Activated naive CD8-positive, alpha-beta T cell treated with anti-CD3 and anti-CD28 coated beads for 36 hours (primary cell): ENCODE measurements at places on chromosomes 16 and 17. TPM values are rescaled to one million over a fixed set of nuclear protein-coding genes. Genes with fewer than 3 reads are reported as not detected.
A peak's percentile ranks its signal among the peaks of the same experiment; 100 is the strongest.

DNA sequence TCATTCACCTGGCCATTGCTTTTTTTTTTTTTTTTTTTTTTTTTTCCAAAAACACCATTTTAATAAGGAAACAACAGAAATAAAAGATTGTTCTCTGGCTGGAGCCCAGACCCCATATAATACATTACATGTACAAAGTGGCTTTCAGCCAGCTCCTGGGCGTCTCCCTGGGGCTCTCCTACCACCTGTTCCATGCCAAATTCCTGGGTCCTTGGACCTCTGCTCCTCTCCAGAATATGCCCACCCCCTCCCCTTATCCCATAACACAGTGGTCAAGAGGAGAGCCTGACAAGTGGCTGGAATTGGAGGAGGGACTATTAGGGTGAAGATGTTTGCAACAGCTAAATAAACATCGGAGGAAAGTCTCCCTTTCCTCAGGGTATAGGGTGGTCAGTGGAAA is 3.6 kb upstream of the PHF12 start:
- H3K4me1 ChIP-seq: no peaks in the 10 kb centered on the region
- no peak overlapping the region for H3K27ac ChIP-seq
- no peaks in the 10 kb centered on the region for H3K27me3 ChIP-seq
- no peak for DNase-seq

- no peaks in the 10 kb centered on the region for H3K27me3 ChIP-seq
- no peak for DNase-seq
- peaks cover 47% of the 10 kb centered on the region for H3K36me3 ChIP-seq
- H3K4me3 ChIP-seq: peak overlapping the region; percentile 98
Observed at GRCh38 chr17:64494121-64494520, 2.7 kb downstream of the POLG2 start.

DNA sequence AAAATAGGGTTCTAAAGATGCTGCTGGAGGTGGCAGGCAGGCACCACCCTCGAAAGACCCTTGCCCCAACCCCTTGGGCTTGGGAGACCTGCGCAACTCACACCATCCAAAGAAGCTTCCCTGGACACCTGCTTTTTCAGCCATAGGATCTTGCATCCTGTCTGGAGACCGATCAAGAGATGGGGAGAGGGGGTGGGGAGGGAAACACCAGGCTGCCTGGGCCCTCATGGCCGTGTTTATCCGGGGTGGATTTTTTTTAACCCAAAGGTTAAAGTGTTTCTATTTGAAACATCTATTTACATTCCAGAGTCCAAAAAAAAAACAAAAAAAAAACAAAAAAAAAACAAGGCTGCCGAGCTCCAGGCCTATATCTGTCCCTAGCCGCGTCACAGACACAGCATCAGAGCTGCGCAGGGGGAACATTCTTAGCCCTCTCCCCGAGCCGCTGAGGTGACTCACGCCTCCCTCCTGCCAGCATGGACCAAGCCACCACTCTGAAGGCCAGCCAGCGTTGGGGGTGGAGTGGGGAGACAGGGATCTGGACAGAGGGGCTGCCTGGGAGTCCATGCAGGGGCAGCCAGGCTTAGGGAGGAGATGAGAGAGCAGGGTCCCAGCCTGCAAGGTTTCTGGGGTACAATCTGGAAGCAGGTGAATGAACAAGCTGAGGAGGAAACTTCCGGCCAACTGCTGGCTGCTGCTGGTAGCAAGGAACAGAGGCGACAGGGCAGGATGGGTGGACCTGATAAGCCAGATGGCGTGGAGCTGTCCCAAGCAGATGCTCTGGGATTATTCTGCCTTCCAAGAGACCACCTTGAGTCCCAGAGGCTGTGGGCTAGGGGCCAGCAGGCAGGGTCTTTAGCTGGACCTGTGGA is 14.8 kb downstream of the HDAC5 start:
- no peak for DNase-seq
- H3K4me1 ChIP-seq: peaks cover 17% of the 10 kb centered on the region
- no peak overlapping the region for H3K27ac ChIP-seq
- no peaks in the 10 kb centered on the region for H3K27me3 ChIP-seq

DNA sequence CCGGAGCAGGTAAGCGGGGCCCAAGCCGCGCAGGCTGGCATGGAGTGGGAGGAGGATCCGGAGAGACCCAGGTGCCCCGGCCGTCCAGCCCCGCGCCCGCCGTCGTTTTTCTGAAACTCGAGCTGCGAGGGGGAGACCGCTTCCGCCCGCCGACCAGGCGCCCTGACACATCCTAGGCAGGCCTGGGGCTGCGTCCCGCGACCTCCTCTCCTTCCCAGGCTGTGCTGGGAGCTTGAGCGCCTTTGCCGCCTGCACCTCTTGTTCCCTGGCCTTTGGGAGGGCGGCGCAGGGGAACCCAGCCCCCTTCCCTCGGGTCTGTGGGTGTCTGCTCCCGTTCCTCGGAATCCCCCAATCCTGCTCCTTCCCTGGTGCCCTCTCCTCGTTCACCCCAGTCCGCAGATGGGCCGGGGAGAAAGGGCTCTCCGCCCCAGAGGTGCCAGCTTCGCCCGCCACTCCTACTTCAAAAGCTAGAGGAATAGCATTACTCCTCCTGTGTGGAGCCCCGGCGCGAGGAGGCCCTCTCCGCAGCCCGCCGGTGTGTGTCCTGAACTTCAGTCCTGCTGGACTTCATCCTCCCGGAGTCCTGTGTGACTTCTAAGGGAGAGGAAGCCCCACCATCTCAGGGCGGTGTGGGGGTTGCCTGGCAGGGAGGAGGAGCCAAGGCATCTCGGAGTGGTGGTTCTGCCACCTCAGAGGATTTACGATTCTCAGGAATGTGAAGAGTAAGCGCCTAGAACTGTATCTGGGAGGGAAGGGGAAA is 1.0 kb downstream of the NHERF1 start:
- H3K27ac ChIP-seq: peak overlapping the region; percentile 95
- peaks cover 28% of the 10 kb centered on the region for H3K36me3 ChIP-seq
- DNase-seq: peak; percentile 64
- H3K4me3 ChIP-seq: peak overlapping the region; percentile 100
- H3K4me1 ChIP-seq: peaks cover 50% of the 10 kb centered on the region
- H3K27me3 ChIP-seq: no peaks in the 10 kb centered on the region

GRCh38 chr17:29591146-29591736 is 1.7 kb upstream of the ANKRD13B start:
- H3K4me1 ChIP-seq: peaks cover 51% of the 10 kb centered on the region
- peak overlapping the region; percentile 87 for H3K27ac ChIP-seq
- peak overlapping the region; percentile 88 for H3K4me3 ChIP-seq
- H3K36me3 ChIP-seq: peaks cover 4% of the 10 kb centered on the region
- H3K27me3 ChIP-seq: no peaks in the 10 kb centered on the region

GRCh38 chr17:75102385-75102821 is 7.4 kb upstream of the ARMC7 start:
- peaks cover 3% of the 10 kb centered on the region for H3K4me1 ChIP-seq
- H3K27ac ChIP-seq: peak overlapping the region; percentile 34
- no peak overlapping the region for H3K4me3 ChIP-seq
- no peaks in the 10 kb centered on the region for H3K27me3 ChIP-seq

DNA sequence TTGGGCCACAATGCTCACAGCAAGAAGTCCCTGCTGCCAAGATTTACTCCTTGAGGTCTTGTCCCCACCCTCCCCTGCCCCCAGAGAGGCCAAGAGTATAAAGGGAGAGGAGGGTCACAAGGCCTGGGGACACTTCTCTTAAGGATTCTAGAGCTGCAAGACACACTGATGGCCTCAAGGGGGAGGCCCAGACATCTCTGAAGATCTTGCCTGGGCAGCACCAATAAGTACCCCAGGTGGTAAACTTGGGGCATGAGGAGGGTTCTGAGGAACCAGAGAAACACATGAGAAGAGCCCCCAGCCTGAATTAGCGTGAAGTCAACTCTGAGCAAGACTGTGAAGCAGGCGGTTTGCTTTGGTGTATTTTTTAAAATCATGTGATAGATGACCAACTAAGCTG is 26.8 kb upstream of the MTMR4 start:
- H3K27ac ChIP-seq: no peak overlapping the region
- no peaks in the 10 kb centered on the region for H3K27me3 ChIP-seq
- no peaks in the 10 kb centered on the region for H3K36me3 ChIP-seq
- no peak overlapping the region for H3K4me3 ChIP-seq
- H3K4me1 ChIP-seq: no peaks in the 10 kb centered on the region
- no peak for DNase-seq

- no peak for DNase-seq
- no peak overlapping the region for H3K27ac ChIP-seq
- H3K27me3 ChIP-seq: peaks cover 4% of the 10 kb centered on the region
- H3K4me1 ChIP-seq: no peaks in the 10 kb centered on the region
- H3K36me3 ChIP-seq: no peaks in the 10 kb centered on the region
Observed at GRCh38 chr17:35981908-35982330, 622 bp upstream of the CCL16 start.

DNA sequence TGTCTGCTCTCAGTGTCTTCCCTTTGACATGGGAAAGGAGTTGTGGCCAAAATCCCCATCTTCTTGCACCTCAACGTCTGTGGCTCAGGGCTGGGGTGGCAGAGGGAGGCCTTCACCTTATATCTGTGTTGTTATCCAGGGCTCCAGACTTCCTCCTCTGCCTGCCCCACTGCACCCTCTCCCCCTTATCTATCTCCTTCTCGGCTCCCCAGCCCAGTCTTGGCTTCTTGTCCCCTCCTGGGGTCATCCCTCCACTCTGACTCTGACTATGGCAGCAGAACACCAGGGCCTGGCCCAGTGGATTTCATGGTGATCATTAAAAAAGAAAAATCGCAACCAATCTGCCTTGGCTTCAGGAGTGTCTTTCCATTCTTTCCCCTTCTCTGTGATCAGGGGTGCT is 918 bp upstream of the MRM1 start:
- no peaks in the 10 kb centered on the region for H3K27me3 ChIP-seq
- H3K4me3 ChIP-seq: peak overlapping the region; percentile 91
- DNase-seq: no peak
- H3K27ac ChIP-seq: peak overlapping the region; percentile 91

DNA sequence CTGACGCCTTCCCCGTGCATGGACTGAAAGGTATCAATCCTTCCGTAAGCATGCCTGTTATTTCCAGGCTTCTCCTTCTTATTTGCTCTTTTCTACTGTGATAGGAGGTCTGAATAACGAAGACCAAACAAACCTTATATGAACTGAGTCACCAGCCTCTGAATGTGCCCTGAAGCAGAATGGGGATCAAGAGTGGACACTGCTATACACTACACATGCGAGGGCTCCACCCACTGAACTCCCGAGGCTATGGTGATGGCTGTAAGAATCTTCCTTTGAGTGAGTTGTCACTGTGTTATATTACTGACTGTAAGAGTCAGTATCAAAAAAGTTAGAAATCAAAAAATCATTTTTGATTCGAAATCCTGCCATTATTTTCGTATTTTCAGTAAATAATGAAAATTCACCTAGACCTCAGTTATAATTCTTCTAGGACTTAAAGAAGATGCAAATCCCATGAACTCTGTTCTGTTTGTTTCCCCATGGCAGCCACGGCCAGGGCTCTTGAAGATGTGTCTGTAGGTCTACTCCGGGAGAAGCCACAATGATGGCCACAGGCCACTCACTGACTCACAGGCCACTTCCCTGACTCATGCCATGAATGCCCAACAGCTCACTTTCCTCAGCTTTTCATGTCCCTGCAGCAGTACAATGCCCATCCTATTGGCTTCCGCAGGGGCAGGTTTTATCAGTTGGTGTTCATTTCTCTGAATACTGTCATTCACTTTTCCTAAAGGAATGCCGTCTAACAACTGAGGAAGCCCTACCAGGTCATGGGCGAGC is 54.7 kb downstream of the ZZEF1 start:
- no peak for DNase-seq
- H3K27ac ChIP-seq: no peak overlapping the region
- peaks cover 17% of the 10 kb centered on the region for H3K36me3 ChIP-seq

DNA sequence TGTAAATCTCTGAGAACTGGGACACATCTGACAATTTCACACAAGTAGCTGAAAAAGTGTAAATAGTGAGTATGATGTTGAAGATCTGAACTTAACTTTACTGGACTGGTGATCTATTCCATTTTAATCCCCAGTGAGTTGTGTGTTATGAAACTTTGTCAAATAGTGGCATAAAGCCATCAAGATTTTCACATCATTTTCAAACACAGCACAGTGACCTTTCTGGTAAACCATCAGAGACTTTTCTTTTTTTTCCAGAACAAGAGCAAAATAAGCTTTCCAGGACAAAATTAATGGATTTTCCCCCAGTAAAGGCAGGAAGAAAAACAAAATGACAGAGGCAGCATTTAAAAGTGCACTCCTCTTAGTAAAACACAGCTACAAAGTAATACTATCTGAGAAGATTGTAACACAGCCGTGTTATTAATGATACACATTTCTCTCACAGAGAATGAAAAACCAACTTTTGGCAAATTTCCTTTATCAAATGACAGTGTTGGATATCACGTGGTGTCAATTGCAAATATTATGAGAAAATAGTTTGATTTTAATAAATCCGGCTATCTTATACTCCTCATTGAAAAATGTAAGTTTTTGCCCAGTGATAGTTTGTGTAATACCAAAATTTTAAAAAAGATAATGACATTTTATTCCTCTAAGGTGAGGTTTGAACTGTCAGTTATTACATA is 16.8 kb upstream of the COL1A1 start:
- H3K27me3 ChIP-seq: no peaks in the 10 kb centered on the region
- no peak for DNase-seq
- no peaks in the 10 kb centered on the region for H3K36me3 ChIP-seq
- H3K4me3 ChIP-seq: no peak overlapping the region
- no peak overlapping the region for H3K27ac ChIP-seq

DNA sequence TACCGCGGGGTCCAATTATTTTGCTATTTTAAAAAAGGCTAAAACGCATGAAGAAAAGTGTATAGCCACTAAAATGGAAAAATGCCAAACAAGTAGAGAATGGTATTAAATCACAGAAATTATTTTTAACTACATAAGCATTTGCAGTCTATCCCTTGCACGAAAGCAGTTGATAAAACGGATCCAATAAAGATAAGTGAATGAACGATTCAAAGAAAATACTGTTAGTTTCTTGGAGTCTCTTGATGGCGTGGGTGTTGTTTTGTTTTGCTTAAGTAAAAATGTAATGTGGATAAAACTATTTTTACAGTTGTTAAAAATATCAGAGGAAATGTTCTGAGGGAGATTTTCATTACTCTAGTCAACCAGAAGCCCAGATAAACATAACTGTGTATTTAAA is 9.3 kb downstream of the HS3ST3A1 start:
- H3K4me1 ChIP-seq: peaks cover 8% of the 10 kb centered on the region
- peaks cover 24% of the 10 kb centered on the region for H3K27me3 ChIP-seq
- H3K27ac ChIP-seq: no peak overlapping the region

SLC5A2 gene
- total RNA-seq: 0.08 TPM

P2RX1 gene
- 0.54 TPM for total RNA-seq

ST6GALNAC2 gene
- not detected for total RNA-seq

IRX6 gene
- not detected for total RNA-seq

NKIRAS2 gene
- total RNA-seq: 20.3 TPM

SNAI3 gene
- 2.0 TPM for total RNA-seq

ADORA2B gene
- total RNA-seq: 7.1 TPM

PRAC2 gene
- not detected for total RNA-seq

C17orf100 gene
- 1.8 TPM for total RNA-seq

LPCAT2 gene
- total RNA-seq: 0.08 TPM
